ENCODE measurements at places on chromosomes 1 and 21.

- no peak for DNase-seq
Observed at GRCh38 chr1:184160236-184160635, 108.7 kb downstream of the TSEN15 start.

DNA sequence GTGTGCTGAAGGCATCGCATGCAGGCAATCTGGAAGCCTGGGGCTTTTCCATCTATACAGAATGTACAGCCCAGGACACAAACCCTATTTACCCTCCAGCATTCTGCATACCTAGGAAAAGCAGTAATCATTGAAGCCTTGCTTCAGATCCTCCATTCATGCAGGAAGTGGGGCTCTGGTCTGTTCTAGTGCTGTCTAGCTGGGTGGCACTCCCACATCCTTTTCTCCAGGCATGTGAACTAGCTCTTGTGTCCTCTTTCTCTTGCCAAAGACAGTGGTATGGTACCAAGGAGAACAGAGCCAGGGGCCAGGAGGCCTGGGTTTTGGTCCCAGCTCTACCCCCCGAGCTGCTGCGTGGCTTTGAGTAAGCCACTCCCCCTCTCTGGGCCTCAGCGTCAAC, 21.7 kb downstream of the LRP8 start:
- no peak for DNase-seq

DNA sequence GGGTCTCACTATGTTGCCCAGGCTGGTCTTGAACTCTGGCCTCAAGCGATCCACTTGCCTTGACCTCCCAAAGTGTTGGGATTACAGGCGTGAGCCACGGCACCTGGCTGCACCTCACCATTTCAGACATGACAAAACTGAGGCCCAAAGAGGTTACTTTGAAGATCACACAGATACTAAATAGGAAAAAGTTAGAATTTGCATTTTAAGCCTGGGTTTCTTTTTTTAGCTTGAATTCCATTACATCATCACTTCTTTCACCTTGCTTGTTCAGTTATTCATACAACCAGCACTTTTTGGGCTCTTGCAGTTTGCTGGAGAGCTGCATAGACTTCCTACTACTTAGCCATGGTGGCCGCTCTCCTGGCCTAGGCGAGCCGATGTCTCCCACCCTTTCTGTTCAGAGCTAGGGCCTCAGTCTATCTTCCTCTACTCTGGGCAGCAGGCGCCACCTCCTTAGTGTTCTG, 16.3 kb upstream of the CD2 start:
- DNase-seq: no peak

GRCh38 chr1:248850124-248850523, 8.8 kb downstream of the ZNF692 start:
- DNase-seq: no peak

GRCh38 chr21:25994758-25995163, 175.8 kb downstream of the APP start:
- DNase-seq: no peak

DNA sequence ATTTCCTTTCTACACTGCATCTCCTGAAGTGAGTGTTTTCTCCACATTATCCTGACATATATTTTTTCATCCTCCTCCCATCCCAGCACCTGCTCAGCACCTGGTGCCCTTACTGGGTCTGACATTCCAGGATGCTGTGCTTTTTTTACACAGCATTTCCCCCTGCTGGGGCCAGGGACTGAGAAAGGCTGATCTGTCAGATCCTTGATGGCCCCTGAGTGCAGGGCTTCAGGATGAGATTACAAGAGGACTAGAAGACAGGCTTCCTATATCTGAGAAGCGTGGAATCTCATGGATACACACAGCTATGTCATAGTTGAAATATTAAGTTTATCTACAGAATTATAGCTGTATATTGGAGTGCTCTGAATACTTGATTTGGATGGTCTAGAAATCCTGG, 24.4 kb downstream of the RCAN1 start:
- no peak for DNase-seq

GRCh38 chr1:18948913-18949685, 7.4 kb downstream of the IFFO2 start:
- DNase-seq: peak; percentile 55
